Frontal cortex (tissue), 4 donors: ENCODE measurements at places on chromosomes 16 and 17. TPM values are rescaled to one million over a fixed set of nuclear protein-coding genes. Genes with fewer than 3 reads are reported as not detected.

Gene CA5A
- not detected for total RNA-seq

DNA sequence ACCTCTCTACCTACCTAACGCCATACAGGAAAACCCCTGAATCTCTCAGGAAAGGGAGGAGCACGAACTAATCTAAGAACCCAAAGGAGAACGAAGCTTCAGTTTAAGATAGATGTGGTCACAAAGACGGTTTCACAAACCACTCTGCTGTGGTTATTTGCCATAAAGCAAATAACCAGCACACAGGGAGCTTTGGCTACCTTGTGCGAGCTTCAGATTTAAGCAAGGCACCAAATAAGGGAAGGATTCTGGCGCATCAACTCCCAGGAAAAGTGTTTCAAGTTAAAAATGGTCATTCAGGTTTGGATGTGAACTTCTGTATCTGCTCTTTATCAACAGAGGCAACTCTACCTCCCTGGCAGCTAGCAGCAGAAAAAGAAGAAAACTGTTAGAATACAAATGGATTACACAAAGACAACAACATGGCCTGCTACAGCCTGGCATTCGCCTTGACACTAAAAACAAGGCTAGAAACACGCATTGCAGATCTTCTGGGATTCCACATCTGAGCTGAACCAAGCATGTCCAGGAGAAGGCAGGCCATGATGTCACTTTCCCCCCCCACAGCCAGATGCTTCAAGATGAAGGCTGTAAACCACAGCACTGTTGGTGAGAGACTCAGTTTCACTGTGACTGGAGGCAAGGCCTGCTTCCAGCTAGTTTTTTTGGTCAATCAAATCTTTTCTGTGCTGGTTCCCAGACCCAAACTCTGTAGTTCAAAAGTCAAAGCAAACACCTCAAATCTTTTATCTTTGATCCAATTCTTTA, 43.6 kb downstream of the SMG6 start:
- no peak for DNase-seq

Gene ERN2
- not detected for total RNA-seq

Gene AXIN2
- 39.5 TPM for total RNA-seq

- DNase-seq = no peak
Observed at GRCh38 chr16:80100846-80101451, 439.8 kb upstream of the DYNLRB2 start.

Gene WFDC1
- total RNA-seq = 0.82 TPM

Gene DLX4
- total RNA-seq = not detected

DNA sequence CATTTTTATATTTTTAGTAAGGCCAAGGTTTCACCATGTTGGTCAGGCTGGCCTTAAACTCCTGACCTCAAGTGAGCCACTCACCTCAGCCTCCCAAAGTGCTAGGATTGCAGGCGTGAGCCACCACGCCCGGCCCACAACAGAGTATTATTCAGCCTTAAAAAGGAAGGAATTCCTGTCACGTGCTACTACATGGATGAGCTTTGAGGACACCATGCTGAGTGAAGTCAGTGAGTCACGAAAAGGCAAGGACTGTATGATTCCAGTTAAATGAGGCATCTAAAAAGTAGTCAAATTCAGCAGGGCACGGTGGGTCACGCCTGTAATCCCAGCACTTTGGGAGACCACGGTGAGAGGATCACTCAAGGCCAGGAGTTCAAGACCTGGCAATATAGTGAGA, 9.7 kb downstream of the CSF3 start:
- DNase-seq = no peak

Gene KCNH4
- total RNA-seq = 0.41 TPM

DNA sequence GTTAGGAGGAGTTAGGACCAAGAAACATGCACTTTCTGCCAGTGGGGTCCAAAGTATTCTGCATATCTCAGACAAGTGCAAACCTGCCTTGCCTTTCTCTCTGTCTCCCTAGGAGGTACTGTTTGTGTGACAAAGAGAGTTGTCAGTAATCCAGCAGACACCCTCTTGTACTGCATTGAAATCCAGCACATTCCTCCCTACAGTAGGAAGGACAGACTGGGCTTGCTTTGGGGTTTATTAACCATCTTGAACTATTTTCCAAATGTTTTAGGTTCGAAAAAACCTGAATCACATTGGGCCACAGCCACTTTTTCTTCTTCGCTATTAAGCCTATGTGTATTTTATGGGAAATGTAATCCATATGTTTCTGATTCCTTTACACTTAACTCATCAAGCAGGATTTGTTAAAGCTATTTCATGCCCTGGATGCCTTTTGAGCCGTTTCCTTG, 204.2 kb upstream of the KCNJ16 start:
- no peak for DNase-seq

Gene NLGN2
- total RNA-seq = 8.2 TPM

Gene SLFN12L
- total RNA-seq = 0.41 TPM

DNA sequence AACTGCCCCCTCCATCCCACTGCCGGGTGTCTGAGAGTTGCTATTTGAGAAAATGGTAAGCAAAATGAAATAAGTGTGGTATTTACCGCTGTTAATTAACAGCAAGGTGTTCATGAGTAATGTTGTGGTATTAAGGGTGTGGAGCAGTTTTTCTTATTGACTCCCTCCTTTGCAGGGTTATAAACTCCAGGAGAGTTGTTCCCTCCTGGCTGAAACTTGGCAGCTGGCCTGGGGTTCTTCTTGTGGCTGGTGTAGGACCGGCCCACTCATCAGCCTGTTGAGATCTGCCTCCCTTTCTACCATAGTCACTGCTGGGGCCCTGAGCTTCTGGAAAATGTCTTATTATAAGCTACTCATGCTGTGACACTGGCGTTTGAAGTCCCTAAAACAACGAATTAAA, 128.6 kb downstream of the SOX9 start:
- DNase-seq = no peak

Gene SPEM2
- total RNA-seq = not detected

GRCh38 chr16:84292011-84292410, 2.7 kb upstream of the WFDC1 start:
- DNase-seq = no peak

DNA sequence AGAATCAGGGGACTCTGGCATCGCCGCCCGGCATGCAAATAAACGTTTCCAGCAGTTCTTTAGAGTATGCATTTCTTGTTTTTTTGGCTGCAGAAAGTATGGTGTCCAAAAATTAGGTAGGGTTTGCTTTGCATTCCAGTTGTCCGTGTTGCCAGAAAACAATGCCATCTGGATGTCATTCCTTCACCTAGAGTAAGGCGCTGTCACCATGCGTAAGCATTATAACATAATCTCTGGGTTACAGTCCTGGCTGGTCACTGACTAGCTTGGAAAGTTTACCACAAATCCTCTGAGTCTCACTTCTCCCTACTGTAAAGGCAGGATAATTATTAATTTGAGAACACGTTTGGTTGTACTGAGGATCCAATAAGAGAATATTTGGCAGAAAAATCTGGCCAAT, 457.7 kb downstream of the XYLT1 start:
- no peak for DNase-seq

GRCh38 chr16:63612462-63613227, 1509.2 kb downstream of the CDH11 start:
- no peak for DNase-seq

GRCh38 chr16:21722771-21723455, 59.1 kb downstream of the OTOA start:
- no peak for DNase-seq

- no peak for DNase-seq
Observed at GRCh38 chr17:56347639-56348038, 194.4 kb downstream of the ANKFN1 start.

GRCh38 chr17:7626956-7627249, 718 bp downstream of the SAT2 start:
- DNase-seq = no peak

GRCh38 chr17:64117981-64118979, 11.7 kb downstream of the ERN1 start:
- DNase-seq = no peak

DNA sequence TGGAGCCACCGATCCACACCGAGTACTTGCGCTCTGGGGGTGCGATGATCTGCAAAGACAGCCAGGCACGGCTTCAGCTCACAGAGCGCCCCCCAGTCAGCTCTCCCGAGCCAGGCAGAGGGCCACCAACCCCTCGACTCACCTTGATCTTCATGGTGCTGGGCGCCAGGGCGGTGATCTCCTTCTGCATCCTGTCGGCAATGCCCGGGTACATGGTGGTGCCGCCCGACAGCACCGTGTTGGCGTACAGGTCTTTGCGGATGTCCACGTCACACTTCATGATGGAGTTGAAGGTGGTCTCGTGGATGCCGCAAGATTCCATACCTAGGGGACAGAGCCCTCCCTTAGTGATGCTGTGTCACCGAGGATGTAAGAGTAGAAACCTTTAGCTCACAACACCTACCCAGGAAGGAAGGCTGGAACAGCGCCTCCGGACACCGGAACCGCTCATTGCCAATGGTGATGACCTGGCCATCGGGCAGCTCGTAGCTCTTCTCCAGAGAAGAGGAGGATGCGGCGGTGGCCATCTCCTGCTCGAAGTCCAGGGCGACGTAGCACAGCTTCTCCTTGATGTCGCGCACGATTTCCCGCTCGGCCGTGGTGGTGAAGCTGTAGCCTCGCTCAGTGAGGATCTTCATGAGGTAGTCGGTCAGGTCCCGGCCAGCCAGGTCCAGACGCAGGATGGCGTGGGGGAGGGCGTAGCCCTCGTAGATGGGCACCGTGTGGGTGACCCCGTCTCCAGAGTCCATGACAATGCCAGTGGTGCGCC, 1.6 kb downstream of the ACTG1 start:
- DNase-seq = no peak

DNA sequence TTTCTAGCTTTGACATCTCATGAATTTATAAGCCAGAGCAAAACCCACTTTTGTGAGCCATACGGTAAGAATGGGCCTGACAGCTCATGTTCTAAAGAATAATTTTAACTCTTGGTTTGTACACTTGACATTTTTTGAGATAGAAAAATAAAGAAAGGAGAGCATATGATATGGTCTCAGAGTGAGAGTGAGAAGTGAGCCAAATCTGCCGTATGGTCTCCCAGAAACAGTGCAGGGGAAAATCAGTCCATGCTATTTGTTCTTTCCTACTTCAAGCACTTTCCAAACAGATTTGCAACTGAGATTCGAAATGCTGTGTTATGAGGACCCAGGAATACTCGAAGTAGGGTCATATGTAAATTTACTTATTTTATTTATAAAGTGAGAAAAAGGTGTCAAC, 20.9 kb downstream of the SMIM36 start:
- DNase-seq = no peak
